Stimulated activated CD8-positive, alpha-beta memory T cell treated with anti-CD3 and anti-CD28 coated beads, Interleukin-4, amount 100 ng/mL, for 1 hour (primary cell): ENCODE measurements at places on chromosomes 5 and 9.

- no peak for DNase-seq
Observed at GRCh38 chr5:120017513-120017912, 388.2 kb downstream of the FAM170A start.

DNA sequence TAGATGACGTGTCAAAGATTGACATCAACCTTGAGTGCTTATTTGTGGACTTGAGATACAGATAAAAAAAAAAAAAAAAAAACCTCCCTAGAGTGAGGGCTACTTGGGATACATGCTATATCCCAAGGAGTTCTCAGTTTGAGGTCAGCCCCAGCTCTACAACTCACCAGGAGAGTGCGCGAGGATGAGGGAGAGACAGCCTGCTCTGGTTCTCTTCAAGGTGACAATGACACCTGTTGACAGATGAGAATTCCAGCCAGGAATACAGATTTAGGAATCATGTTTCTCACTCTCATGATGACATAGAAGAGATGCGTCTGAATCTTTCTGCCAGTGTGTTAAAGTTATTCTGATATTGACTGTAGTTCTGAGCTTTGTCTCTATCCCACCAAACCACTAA is 24.9 kb upstream of the ARHGAP26 start:
- DNase-seq: no peak

- DNase-seq: peak; percentile 17
Observed at GRCh38 chr9:130866474-130866965, 30.1 kb downstream of the QRFP start.

DNA sequence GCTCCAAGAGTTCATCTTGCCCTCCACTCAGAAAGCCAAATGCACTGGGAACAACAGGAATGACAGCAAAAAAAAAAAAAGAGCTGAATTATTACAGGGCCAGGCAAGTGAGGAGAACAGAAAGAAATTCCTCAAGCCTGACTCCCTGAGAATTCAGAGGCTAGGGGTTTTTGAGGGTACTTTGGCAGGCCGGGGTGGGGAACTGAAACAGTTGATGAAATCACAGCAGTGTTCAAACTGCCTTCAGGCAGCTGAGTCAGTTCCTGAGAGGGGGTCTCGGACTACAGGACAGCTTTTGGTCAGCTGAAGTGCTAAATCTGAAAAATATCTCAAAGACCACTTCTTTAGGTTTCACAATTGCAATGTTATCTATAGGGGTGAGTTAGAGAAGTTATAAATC is 419.4 kb downstream of the SEMA5A start:
- DNase-seq: no peak

GRCh38 chr9:38388283-38389223 is 3.9 kb upstream of the ALDH1B1 start:
- DNase-seq: no peak

DNA sequence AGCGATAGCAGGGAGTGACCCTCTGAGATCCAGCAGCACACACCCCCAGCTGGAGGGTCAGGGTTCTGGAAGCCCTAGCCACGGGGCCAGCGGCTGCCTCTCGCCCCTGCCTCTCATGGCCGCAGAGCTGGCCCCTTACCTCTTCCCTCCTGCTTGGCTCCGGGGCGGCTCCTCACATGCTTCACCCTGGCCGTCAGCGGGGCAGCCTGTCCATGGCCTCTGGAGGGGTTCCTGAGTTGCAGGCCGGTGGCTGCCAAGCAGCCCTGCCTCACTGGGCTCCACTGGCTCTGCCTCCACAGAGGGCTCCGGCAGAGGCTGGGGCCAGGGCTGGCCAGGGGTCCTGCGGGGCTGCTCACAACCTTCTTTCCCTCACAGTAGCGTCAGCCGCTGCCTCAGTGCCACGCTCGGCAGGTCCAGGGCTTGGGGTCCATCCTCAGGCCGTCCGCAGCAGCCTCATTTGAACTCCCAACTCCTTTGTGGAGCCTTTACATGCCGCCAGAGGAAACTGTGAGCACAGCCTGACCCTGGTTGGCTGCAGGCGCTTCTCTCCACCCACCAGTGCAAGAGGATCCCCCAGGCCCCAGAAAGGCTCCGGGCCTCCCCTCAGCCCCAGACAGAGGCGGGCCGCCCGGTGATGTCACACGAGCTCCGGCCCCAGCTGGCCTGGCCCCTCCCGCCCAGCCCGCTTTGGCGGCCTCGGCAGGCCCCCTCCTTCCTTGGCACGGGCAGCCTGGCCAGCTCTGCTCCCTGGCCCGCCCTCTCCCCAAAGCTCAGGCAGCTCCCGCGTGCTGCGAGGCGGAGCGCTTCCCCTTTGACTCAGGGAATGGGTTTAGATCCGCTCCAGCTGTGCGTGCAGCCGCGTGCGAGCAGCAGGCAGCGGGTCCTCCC is at the start of gene ANGPTL2:
Gene ANGPTL2, minus strand, starts transcription at position 460 of the 888 bp plus-strand sequence. CDS start 13,904 bp downstream, outside the sequence.
- no peak for DNase-seq

- DNase-seq: peak; percentile 37
Observed at GRCh38 chr5:73451224-73452130, 2.9 kb upstream of the FOXD1 start.

GRCh38 chr5:34685485-34686165 is 29.5 kb downstream of the RAI14 start:
- no peak for DNase-seq

GRCh38 chr9:127867356-127868277 is 9.9 kb downstream of the AK1 start:
- no peak for DNase-seq

- no peak for DNase-seq
Observed at GRCh38 chr5:38922199-38922598, 76.4 kb downstream of the OSMR start.

GRCh38 chr5:39713250-39713916 is 288.6 kb upstream of the DAB2 start:
- DNase-seq: no peak

- DNase-seq: no peak
Observed at GRCh38 chr5:35683466-35683865, 65.8 kb downstream of the SPEF2 start.

DNA sequence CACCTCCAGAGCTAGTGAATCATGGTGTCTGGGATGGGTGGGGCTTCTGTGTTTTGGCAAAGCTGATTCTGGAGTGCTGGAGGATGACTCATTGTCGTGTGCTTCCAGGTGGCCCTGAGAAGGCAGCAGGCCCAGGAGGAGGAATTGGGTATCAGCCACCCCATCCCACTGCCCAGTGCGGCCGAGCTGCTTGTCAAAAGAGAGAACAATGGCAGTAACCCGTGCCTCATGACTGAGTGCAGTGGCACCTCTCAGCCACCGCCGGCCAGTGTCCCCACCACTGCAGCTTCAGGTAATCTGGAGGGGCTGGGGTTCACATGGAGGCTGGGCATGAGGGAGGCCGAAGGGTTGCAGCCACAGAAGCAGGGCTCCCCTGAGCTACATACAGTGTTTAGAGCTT is 5.4 kb downstream of the DMRT1 start:
- no peak for DNase-seq

DNA sequence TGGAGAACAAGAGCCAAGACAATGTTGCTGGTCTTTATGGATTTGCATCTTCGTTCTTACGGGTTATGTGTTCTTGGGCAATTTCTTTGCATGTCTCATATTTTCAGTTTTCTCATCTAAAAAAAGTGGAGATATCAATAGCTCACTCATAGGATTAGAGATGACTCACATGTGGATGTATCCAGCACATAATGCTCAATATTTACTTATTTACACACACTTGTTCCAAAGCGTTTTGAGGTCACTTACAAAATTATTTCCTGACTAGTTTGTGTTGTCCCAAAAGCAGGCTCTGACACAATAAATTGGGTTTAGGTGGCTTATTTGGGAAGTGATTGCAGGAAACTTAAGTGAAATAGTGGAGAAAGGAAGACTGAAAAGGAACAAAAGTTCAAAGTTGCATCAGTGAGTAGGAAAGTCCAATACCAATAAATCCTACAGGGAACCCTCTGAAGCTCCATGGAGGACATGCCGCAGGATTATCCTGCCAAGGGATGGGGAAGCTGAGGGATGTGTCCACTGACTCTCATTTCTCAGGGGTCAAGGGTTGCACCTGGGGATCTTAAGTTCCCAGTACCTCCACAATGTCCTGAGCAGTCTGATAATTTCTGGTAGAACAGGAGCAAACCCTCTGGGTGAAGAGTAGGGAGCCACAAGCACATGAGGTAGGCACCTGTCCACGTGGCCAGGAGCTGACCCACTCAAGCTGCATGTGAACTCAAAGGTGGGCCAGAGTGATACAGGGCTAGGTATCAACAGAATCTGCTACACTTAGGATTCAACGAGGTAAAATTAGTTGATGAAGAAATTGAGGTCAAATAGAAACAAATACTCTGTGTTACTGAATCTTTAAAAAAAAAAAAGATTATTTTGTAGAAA is 37.4 kb upstream of the SLC44A1 start:
- DNase-seq: no peak

- no peak for DNase-seq
Observed at GRCh38 chr5:108739906-108740305, 7.8 kb upstream of the FER start.

- no peak for DNase-seq
Observed at GRCh38 chr5:73981704-73982103, 355.7 kb downstream of the ARHGEF28 start.

GRCh38 chr9:21796768-21797167 is 5.7 kb upstream of the MTAP start:
- no peak for DNase-seq

DNA sequence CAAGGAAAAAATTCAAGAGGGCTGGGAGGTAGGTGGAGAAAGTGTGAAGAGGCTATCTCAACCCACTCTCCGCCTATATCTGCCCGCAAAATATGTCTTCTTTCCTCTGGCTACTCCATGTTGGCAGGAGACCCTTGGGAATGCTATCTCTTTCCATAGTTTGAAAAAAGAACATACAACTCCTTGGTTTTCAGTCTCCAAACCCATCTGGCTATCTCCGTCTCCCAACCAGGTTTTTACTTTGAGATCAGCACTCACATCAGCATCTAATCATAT is 109.9 kb upstream of the IFNE start:
- DNase-seq: no peak

GRCh38 chr5:113723021-113723420 is 209.5 kb downstream of the YTHDC2 start:
- no peak for DNase-seq

DNA sequence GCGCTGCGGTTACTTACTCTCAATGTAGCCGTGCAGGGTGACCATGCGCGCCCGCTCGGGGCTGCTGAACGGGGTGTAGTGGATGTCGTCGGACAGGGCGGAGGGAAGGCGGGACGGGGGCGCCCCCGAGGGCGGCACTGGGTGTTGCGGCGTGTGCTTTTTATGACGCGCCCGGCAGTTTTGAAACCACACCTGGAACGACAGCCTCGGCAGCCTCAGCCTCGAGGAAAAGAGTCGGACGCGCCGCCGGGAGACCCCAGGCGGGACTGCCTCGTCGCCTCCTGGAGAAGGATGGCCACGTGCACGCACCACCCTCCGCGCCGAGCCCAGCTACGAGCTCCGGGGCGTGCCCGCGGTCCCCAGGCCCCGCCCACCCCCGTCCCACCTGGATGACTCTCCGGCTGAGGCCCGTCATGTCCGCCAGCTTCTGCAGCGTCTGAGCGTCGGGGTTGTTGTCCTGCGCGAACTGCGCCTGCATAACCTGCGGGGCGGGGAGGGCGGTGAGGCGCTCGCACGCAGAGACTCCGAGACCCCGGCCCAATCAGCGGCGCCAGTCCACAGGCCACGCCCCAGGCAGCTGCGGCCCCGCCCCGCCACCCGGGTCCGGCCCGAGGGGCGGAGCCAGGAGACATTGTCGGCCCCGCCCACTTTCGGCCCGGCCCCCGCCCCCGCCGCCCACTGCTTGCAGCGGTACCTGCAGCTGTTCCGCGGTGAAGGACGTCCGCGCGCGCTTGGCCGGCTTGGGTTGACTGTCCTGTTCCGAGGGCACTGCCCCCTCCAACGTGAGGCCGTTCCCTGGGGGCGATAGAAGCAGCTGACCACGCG is 15.0 kb downstream of the LHX6 start:
- DNase-seq: peak; percentile 1

GRCh38 chr9:123757547-123757946 is 172.4 kb downstream of the DENND1A start:
- DNase-seq: no peak

- no peak for DNase-seq
Observed at GRCh38 chr9:27033815-27034403, 28.4 kb upstream of the LRRC19 start.
